ENCODE measurements at places on chromosomes 3 and 15.

- no peak for DNase-seq
Observed at GRCh38 chr3:359672-360071, 163.1 kb downstream of the CHL1 start.

GRCh38 chr15:97177151-97177577 lies 783.3 kb upstream of the ARRDC4 start:
- DNase-seq = no peak

GRCh38 chr15:57611938-57612337 lies 20.2 kb downstream of the MYZAP start:
- DNase-seq = peak; percentile 46

DNA sequence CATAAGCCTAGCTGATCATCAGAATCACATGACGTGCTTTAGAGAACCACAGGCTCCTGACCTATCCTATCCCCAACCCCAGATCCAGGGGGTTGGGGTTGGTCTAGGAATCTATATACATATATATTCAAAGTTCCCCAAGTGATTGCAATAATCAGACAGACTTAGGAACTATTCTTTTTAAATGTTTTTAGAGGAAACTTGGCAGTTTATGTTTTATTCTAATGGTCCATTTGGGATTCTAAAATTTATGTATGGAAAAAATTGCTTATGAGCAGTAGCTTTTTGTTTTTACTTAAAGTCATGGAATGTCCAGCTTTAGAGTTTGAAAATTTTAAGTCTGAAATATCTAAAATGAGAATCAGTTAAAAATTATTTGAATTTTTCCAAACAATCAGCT lies 22.1 kb downstream of the MFN1 start:
- no peak for DNase-seq

DNA sequence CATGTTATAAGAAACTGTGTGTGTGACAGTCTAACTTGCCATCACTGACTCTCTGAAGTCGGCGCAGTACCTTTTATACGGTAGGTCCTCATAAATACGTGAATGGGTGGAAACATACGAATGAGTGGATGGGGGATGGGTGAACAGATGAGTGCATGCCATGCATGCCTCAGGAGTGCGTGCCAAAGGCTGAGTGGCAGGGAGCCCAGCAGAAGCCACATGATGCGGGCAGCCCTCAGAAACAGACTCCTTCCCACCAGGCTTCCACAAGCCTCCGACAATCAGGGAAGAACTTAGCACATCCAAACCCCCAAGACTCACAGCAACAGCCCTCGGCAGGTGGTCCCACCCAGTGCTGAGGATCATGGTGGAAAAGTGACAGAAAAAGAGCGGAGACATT lies 16.7 kb downstream of the HCN4 start:
- DNase-seq = no peak

DNA sequence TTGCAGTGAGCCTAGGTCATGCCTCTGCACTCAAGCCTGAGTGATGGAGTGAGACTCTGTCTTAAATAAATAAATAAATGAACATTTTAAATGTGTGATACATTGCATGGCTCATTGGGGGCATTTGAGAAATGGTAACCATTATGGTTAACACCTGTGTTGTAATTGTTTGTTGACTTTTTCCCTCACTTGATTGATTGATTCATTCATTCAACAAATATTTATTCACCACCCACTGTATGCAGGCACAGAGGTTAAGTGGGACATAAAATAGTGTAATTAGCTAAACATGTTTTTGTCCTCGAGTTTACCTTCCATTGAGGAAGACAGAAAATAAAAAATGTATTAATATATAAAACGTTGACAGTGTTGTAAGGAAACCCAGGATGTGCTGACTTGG lies 127.1 kb upstream of the ANKRD28 start:
- DNase-seq = no peak

DNA sequence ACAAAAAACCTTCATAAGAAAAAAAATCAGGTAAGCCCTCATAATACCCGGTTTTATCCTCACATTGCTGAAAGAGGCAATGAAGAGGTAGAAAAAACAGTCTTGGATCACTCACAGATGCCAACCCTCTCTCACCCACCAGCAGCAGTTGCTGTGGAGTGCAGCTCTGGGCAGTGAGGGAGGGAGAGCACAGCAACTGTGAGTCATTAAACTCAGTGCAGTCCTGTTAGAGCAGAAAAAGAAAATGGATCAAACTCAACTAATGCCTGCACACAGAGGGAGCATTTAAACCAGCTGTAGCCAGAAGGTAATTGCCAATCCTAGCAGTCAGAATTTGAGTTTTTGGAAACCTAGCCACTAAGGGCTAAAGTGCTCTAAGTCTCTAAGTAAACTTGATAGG lies 1050.6 kb upstream of the ALCAM start:
- DNase-seq = no peak

- no peak for DNase-seq
Observed at GRCh38 chr3:187572441-187572840, 97.8 kb downstream of the SST start.

- DNase-seq = no peak
Observed at GRCh38 chr3:44208568-44208967, 33.1 kb upstream of the TOPAZ1 start.

DNA sequence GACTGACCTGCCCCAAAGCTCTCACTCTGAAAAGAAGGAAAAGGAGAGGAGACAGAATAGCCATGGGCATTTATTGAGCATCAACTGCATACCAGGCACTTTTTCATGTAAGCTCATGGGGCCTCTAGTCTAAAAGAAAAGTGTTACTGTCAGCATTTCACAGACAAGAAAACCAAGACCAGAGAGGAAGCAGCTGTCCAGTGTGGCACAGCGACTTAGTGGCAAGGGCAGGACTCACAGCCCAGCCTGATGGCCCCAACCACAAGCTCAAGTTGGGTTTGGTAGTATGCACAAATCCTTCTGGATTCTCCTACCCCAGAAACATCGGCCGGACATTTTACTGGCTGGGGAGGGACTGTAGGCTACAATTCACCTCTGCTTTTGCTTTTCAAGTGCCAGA lies 5.8 kb downstream of the EFCC1 start:
- DNase-seq = no peak

DNA sequence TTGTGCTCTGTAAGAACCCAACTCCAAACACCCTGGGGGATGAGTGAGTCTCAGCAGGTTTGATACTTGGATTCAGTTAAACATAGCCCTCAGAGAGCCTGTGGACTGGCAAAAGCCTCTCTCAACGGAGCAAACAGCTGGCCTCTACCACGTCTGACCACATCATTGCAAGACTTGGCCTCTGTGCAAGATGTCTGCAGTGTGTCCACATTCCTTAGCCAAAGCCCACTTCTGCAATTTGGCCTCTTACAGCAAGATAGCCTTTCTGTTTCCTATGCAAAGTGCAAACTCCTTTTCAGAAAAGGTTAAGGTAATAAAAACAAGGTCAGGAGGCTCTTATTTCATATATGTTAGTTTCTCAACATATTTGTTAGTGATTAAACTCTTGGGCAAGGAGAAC lies 27.9 kb downstream of the FBN1 start:
- peak; percentile 70 for DNase-seq

DNA sequence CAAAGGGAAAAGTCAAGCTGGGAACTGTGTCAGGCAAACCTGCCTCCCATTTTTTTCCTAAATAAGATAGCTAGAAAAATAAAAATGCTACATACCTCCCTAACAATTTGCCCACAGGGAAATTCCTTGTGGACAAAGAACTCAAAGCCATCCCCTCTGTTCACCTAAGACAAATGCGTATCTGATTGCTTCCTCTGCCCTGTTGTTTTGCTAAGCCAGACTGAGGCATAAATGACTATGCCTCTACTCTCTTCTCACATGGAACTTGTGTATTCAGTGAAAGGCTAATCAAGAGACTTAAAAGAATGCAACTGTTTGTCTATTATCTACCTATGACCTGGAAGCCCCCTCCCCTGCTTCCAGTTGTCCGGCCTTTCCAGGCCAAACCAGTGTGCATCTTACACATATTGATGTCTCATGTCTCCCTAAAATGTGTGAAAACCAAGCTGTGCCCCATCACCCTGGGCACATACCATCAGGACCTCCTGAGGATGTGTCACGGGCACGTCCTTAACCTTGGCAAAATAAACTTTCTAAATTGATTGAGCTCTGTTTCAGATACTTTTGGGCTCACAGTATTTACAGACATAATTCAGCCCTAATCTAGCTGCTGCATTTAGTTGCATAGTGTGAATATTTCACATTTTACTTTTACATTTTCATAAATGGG lies 15.8 kb downstream of the CHD2 start:
- no peak for DNase-seq

DNA sequence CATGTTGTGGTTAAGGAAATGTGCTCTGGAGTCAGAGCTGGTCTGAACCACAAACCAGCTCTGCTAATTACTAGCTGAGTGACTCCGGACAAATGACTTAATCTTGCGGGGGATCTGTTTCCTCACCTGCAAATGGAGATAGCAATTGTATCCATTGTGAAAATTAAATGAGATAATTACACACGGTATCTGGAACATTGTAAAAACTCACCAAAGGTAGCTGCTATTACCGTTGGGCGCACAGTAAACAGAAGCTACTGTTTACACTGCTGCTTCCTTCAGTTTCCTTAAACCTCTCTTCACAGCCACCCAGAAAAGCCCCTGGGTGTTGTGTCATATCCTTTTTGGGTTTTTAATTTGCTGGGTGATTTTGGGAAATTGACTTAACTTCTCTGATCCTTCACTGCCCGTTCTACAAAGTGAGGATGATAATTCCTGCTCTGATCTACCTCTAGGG lies 107.8 kb downstream of the MEGF11 start:
- DNase-seq = no peak

DNA sequence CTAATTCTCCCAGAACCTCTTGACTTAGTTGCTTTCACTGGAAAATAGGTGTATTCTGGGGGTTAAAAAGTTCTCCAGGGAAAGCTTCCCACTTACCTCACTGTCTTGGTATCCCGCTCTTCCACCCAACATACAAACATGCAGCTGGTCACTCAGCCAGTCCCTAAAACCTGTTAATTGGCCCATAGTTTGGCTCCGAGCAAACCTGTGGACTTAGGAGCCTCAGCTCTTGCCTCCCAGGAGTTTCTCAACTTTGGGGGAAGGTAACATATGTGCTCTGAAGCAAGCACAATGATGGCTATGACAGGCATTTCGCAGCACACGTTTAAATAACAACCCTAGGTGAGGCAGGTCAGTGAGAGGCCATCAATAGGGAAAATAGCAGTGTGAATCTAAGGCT lies 25.8 kb upstream of the LRRFIP2 start:
- DNase-seq = no peak

DNA sequence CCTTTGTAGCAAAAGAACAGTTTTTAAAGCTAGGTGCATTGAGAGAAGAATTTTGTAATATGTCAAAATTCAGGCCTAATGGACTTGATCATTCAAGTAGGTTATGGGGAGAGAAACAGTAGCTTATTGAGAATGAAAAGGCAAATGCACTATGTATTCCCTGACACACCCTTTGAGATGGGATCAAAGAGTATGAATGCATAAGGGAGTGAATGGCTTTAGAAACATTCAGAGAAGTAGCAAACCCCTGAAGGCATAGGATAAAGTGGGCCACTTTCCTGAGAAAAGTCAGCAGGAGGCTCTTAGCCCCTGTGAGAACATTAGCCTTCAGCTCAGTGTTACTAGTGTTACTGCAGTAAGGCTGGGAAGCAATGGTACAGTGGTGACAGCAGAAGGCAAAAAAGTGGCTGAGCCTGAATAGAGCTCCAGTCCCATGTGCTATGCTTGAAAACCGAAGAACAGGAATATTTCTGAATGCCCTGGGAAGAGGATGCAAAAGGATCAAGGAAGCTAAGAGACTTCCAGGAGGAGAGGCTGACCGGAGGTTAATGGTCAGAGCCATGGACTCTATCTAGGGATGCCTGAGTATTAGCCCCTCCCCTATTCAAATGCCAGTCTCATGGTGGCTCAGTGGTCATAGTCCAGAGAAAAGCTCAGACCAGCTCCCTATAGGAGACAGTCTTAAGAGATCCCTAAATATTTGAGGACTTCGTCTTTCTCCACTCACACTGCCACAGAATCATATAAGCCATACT lies 218.2 kb upstream of the SGO1 start:
- no peak for DNase-seq

GRCh38 chr15:51447855-51448621 lies 106.6 kb downstream of the GLDN start:
- no peak for DNase-seq

DNA sequence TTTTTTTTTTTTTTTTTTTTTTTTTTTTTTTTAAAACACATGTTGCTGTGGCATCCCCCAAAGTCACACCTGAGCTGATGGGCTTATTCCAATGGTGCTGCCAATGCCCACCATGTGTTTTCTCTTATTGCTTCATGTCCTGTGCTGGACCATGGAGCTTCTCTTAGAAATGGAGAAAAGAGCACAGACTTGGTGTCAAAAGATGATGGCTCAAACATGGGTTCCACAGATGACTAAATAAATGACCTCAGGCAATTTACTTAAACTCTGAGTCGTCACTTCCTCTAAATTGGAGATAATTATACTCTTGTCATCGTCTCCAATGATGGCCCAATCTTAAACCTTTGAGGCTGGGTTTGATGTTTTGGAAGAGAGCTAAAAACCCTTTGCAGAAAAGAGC lies 28.1 kb downstream of the CHST2 start:
- no peak for DNase-seq

DNA sequence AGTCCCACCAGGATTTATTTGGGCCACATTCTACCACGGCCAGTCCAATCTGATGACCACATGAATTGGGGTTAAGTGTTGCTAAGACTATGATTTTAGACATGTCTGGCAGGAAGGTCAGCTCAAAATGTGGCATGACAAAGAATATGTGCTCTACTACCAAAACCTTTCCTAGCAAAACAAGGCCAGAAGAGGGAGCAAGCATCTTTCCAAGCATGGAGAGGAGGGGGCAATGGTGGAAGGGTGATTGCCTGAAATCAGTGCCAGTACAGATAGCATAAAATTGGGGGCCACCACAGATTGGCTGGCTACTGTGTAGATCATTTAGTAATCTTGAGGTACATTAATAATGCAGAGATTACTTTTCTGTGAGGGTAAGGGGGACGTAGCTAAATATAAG lies 43.2 kb downstream of the TMEM39A start:
- DNase-seq = no peak

DNA sequence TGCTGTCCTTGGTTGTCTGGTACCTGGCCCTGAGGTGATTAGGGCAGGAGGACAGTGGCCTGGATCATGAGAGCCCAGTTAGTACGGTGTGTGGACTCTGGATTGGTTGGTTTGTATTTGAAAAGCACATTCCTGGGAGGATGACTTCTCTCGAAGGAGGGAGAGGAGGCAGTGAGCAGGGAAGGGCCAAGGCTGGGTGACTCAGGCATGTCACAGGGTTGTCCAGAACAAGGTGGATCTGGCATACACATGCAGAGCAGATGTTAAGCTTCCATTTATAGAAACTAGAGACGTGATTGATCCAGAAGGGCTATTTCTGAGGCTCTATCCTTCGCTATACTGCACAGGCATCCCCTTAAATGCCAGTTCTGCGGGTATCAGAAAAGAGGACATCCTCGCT lies 34.4 kb downstream of the FAM240A start:
- DNase-seq = peak; percentile 86

- no peak for DNase-seq
Observed at GRCh38 chr15:58295637-58296215, 136.1 kb upstream of the LIPC start.

- no peak for DNase-seq
Observed at GRCh38 chr3:156764751-156765150, 61.4 kb upstream of the LEKR1 start.

Data from AG08395 (cell line).